ENCODE measurements at places on chromosomes 12 and 14. TPM values are rescaled to one million over a fixed set of nuclear protein-coding genes. Genes with fewer than 3 reads are reported as not detected.

GRCh38 chr14:33938131-33938949, 12.5 kb downstream of the EGLN3 start:
- DNase-seq, result peak; percentile 76

The SPIC gene
- not detected for total RNA-seq

GRCh38 chr14:49688701-49689030, 652 bp upstream of the POLE2 start:
- no peak for DNase-seq

- no peak for DNase-seq
Observed at GRCh38 chr14:101963656-101964296, 597 bp upstream of the DYNC1H1 start.

- DNase-seq, result peak; percentile 91
Observed at GRCh38 chr14:92877757-92878431, 45.1 kb upstream of the CHGA start.

GRCh38 chr12:116266168-116266601, 11.3 kb downstream of the MED13L start:
- no peak for DNase-seq
